ENCODE measurements at places on chromosomes 2 and 18.

DNA sequence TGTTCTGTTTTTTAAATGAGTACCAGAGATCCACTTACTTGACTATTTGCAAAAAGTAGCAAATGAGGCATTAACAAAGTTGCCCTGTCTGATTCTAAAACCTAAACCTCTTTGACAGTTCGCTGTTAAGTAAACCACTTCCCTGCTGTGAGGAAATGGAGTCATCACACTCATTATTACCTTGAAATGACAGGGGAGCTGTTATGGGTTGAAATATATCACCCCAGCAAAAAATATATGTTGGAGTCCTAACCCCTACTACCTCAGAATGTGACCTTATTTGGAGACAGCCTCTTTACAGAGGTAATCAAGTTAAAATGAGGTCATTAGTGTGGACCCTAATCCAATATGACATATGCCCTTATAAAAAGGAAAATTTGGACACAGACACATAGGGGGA is 36.1 kb downstream of the DHRS9 start:
- no peak for DNase-seq

DNA sequence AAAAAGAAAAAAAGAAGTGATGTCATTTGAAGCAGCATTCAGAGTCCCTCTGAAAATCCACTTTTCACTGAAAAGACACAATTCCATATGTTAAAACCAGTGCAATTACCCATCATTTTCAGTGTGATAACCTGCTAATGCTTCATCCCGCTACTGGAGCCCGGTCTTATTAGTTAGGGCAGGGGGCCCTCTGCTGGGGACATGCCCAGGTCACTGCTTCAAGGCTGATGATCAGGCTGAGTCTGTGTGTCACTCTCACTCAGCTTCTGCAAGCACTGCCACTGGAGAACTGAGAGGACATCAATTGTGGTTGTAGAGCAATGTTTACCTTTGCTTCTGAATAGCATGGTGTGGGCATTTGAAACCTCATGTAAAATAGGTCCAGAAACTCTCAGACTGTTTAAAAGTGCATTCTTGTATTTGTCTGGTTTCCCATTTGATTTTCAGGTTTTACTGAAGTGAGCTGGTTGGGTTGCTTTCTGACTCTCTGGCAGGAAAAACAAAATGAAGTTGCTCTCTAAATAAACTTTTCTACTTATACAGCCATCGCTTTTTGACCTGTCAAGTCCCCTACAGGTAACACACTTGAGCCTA is 49.2 kb upstream of the NXPH2 start:
- DNase-seq = peak; percentile 50

DNA sequence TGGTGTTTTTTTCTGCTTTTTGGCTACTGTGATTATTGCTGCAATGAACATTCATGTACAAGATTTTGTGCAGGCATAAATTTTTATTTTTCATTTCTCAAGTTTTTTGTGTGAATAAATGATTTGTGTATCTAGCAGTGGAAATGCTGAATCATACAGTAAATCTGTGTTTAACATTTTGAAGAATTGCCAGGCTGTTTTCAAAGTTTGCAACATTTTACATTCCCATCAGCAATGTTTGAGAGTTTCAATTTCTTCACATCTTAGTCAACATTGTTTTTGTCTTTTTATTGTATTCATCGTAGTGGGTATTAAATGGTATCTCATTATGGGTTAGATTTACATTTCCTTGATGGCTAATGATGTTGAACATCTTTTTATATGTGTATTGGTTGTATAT is 98.8 kb upstream of the RBMS1 start:
- DNase-seq = no peak

- peak; percentile 35 for DNase-seq
These were observed 2.8 kb downstream of the NTSR2 start for GRCh38 chr2:11667194-11667593.

- DNase-seq = no peak
These were observed 123.2 kb downstream of the FTCDNL1 start for GRCh38 chr2:199727801-199728200.

- DNase-seq = no peak
These were observed 127.2 kb upstream of the THSD7B start for GRCh38 chr2:136638193-136638592.
